ENCODE measurements at places on chromosomes 7 and 10.

GRCh38 chr7:42407021-42407710 lies 170.2 kb upstream of the GLI3 start:
- no peaks in the 10 kb centered on the region for H3K4me1 ChIP-seq
- no peak overlapping the region for H3K4me3 ChIP-seq
- H3K27me3 ChIP-seq: no peaks in the 10 kb centered on the region
- no peaks in the 10 kb centered on the region for H3K36me3 ChIP-seq
- no peak overlapping the region for H3K27ac ChIP-seq
- no peak for DNase-seq

GRCh38 chr10:84114088-84114667 lies 25.1 kb upstream of the GHITM start:
- no peak for DNase-seq
- no peak overlapping the region for H3K4me3 ChIP-seq
- H3K27ac ChIP-seq: no peak overlapping the region
- no peaks in the 10 kb centered on the region for H3K4me1 ChIP-seq
- H3K27me3 ChIP-seq: peaks cover 5% of the 10 kb centered on the region

GRCh38 chr10:61299156-61299555 lies 154.0 kb downstream of the TMEM26 start:
- no peak overlapping the region for H3K27ac ChIP-seq
- no peak overlapping the region for H3K4me3 ChIP-seq

DNA sequence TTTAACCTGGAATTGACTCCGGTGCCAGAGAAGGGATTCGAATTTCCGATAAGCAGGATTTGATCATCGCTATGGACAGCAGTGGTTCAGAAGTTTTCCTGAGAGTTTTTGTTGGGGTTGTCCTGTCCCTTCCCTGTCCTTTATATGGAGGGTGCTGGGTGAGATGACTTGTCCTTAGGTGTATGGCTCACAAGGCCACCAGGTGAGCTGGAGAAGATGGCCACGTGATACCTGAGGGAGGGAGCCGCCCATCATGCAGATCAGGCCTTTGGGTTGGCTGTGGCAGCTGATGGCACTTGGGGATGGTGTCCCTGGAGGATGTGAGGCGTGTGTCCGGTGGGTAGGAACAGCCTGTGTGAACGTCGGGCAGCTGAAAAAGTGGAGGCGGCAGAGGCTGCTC lies 187.7 kb downstream of the PTPN20 start:
- no peak overlapping the region for H3K4me3 ChIP-seq
- H3K4me1 ChIP-seq: no peaks in the 10 kb centered on the region
- no peak for DNase-seq
- H3K27me3 ChIP-seq: no peaks in the 10 kb centered on the region

DNA sequence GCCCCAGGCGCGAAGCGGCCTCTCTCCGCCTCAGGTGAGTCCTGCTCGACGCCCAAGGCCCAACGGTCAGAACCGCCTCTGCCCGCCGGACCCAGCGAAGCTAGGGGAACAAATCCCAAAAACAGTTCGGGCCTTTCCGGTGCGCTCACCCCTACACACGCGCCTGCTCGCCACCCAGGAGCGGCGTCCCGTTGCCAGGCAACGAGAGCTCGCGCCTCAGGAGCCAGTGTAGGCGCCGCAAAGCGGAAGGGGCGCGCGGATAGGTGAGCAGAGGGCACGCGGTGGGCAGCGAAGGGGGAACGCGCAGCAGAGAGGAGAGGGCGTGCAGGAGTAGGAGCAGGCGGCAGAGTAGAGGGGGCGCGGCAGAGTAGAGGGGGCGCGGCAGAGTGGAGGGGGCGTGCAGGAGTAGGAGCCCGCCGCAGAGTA lies at the start of the genes DYDC1 and DYDC2:
Gene DYDC1, minus strand, starts transcription at position 193 of the 426 bp plus-strand sequence. CDS start 4,154 bp downstream, outside the sequence.
Gene DYDC2, plus strand, starts transcription at position 219 of the 426 bp plus-strand sequence. CDS start 5,663 bp downstream, outside the sequence.
- no peaks in the 10 kb centered on the region for H3K4me1 ChIP-seq
- no peak within 1 kb of the TSS for H3K27ac ChIP-seq
- peaks cover 14% of the 10 kb centered on the region for H3K27me3 ChIP-seq
